ENCODE measurements at places on chromosomes 3 and 15.

DNA sequence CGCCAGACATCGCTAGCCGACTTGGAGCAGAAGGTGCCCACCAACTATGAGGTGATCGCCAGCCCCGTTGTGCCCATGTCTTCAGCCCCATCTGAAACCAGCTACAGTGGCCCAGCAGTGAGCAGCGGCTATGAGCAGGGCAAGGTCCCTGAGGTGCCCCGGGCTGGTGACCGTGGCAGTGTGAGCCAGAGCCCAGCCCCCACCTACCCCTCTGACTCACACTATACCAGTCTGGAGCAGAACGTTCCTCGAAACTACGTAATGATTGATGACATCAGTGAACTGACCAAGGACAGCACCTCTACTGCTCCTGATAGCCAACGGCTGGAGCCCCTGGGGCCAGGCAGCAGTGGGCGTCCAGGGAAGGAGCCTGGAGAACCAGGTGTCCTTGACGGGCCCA, 12.9 kb upstream of the APEH start:
- DNase-seq = no peak

DNA sequence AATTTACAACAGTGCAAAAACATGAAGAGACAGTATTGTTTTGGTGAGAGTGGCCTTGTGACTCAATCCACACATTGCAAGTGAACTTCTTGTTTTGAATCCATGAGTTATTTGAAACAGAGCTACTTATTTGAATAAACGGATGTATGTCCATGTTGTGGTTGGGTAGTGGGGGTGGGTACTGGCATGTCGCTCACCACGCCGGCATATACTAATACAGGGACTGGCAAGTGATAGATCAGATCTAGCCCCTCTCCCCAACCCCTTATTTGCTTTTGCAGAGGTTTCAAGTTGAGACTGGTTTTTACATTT, 83.8 kb downstream of the EDEM1 start:
- no peak for DNase-seq

DNA sequence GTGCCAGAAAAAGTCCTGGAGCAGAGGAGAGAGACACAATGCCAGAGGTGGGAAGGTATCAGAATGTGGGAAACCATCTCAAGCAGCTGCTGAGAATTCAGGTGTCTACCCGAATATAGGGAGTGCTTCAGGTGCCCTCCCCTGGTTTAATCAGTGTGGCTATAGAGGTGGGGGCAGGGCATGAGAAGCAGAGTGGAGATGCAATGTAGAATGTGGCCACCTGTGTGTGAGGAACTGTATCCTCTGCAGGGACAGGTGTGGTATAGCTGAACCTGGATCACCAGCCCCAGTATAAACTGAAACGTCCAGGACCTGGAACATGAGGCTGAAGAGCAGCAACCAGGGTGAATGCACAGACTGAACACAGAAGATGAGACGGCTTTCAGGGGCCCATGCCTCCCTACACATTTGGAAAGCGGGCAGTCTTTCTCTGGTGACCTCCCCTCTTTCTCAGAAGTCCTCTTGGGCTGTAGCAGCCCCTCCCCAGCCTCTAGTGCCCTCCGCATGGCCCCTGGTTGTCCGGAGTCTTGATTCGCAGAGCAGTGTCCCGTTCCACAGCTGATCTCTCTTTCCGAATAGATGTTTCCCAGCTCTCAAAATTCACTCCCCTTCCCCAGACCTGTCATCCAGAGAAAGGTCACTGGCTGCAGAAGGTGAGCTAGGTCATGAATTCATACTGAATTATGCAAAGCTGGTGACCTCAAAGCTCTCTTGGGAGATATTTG, 103.1 kb downstream of the ABHD5 start:
- DNase-seq = no peak

- no peak for DNase-seq
These were observed 46.6 kb upstream of the TCF12 start for GRCh38 chr15:56871867-56872266.

DNA sequence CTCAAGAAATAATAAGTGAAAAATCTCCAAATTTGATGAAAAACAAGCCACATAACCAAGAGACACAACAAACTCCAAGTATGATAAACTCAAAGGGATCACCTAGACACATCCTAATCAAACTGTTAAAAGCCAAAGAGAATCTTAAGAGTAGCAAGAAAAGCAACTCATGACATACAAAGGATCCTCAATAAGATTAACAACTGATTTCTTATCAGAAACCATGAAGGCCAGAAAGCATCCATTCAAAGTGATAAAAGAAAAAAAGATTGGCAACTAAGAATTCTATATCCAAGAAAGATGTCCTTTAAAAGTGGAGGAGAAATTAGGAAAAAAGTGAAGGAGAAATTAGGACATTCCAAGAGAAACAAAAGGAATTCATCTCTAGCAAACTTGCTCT, 23.5 kb downstream of the CHSY1 start:
- DNase-seq = no peak

DNA sequence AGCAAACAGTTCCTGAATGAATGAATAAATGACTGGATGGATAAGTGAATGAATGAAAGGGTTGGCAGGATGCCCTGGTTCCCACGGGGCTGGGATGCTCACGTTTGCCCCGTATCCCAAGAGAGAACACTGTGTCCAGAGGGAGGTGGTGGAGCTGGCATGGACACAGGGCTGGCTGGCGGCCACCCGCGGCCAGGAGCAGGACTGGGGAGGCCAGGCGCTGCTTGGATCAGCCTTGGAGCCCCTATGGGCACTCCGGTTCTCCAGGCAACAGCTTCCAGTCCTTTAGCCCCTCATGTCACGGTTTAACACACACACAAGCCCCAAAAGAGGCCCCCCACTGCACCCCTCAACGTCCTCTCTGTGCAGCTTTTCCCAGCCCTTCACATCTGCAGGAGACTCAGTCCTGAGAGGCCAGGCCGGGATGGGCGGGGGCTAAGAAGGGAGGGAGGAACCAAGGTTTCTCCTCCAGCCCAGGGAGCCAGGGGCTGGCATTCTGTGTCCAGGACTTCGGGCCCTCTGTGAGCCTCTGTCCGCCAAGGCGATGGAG, 86.0 kb upstream of the ALDH1L1 start:
- DNase-seq = no peak

GRCh38 chr3:60584250-60584649, 667.0 kb downstream of the FHIT start:
- DNase-seq = no peak

- DNase-seq = no peak
These were observed 16.6 kb upstream of the SEMA3F start for GRCh38 chr3:50138266-50139200.

DNA sequence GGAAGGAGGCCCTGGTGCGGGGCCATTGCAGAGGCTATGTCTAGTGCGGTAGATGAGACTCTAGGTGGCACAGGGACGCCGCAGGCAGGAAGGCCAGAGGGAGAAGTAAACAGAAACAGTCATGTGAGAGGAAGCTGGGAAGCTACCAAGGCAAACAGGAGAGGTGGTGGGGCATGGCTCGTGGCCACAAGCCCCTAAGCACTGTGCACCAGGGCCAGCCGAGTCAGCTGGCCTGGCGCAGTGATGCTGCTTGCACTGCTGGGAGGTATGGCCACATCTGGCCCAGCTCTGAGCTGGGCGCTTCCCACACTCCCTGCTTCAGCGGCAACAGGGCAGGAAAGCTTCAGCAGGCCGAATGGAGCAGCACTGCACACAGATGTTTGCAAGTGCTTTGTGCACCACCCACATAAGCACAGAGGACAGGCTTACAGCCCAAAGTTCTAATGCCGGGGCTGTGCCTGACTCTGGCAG, 76.6 kb downstream of the SRGAP3 start:
- DNase-seq = no peak

DNA sequence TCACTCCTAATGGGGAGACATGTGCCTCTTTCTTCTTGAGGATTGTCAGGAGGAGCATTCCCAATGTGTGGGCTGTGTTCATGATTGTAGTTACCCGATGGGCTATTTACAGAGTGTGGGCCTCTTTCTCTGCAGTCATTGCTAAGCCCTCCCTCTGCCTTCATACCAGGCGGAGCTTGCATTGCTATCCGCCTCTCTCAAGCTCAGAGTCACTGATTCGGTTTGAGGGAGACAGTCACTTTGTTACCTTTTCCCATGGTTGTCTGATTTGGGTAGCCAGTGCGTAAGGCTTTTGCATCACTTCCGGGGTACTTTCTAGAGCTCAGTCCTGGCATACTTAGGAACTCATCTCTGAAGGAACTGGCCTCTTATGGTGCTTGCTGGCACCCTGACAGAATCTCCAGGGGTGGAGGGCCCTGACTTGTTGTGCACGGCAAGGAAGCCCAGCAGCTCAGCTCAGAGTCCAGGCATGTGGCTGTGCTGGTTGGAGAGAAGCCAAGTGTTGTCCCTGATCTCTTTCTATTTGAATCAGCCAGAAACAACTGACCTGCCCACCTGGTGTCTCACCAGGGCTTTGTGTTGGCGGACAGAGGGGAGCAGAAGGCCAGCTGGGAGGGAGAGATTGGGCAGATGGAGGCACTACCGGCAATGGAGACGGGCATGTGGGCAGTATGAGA, 79.8 kb downstream of the EPHB1 start:
- no peak for DNase-seq

DNA sequence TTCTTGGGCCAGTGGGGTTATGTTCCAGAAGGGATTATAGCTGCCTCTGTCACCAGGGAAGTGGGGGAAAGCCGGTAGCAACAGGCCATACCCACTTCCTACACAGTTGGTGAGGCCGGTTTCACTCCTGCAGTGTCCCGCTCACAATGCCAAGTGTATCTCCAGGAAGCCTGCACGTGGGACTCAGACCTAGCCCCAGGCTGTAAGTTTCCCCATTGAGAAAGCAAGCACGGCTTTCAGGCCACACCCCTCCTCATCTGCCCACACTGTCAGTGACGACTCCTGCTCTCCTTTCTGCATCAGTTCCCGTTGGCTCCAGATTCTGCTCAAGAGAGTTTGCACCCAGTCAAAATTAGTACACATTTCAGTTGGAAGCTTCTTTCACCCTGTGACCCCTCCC, 51.6 kb upstream of the CPOX start:
- no peak for DNase-seq

DNA sequence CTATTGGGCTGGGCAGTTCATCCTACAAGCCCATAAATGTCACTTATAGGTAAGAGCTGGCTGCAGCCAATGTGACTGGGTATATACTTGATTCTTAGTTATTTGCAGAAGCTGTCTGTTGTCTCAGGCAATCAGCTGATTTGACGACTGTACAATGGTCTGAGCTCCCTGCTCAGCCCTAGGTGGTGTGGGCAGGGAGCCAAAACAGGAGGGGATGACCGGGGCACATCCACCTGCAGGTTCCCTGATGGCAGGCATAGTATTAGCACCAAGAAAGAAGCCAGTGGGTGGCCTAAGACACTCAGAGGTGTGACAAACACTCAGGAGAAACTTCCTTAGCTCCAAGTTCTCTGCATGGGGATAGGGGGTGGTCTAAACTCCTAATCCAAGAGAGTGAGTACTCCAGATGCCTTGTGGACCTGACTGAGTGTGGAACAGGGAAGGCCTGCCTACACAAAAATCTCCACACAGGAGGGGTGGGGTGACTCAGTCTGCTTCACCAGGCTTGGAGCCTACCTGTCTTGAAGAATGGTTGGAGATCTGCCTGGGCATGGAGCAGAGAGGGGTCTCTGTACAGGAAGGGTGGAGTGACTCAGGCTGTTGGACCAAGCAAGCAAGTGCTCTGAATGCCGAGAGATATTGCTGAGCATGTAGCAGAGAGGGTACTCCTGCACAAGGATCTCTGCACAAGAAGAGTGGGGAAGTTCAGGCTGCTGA, 690.4 kb upstream of the NAALADL2 start:
- no peak for DNase-seq

DNA sequence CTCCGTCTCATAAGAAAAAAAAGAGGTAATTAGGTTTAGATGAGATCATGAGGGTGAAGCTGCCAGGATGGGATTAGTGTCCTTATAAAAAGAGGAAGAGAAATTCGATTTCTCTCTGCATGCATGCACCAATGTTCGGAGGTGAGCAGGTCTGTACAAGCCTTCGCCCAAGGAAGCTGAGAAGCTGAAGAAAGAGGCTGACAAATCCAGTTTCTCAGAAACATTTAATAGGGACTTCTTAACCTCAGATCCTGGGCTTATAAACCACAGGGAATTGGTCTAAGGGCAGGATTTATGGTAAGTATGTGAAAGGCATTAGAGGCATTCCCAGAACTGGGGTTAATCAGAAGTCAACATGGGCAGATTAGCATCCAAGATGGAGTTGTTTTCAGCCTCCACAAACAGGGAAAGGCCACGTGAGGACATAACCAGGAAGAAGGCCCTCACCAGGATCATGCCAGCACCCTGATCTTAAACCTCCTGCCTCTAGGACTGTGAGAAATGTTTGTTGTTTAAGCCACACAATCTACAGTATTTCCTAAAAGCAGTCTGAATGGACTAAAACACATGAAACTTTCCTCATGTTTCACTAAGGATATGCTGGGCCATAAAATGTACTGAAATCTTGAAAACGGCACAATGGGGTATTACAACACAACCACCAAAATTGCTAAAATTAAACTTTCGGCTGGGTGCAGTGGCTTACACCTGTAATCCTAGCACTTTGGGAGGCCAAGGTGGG, 11.3 kb downstream of the SHISA5 start:
- no peak for DNase-seq

DNA sequence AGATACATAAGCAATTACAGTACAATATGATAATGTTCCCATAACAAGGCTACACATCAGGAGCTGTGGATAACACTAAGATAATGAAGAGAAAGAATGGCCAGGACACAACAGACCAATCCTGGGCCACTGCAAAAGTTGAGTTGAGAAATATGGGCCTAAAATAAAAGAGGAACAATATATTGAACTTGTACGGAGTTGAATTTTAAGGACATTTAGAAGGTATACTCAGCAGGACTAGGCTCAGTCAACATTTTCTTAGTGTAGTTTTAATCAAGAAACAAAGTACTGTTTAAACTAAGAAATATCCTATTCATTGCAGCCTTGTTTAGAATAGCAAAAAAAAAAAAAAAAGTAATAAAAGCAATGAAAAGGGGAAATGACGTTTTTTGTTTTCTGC, 24.3 kb downstream of the HERC1 start:
- DNase-seq = no peak
